Stimulated activated CD8-positive, alpha-beta memory T cell treated with anti-CD3 and anti-CD28 coated beads, Interleukin-4, amount 100 ng/mL, for 4 hours (primary cell): ENCODE measurements at places on chromosomes 3 and 15.

- DNase-seq, result no peak
These were observed 1106.8 kb downstream of the IGSF11 start for GRCh38 chr3:117927825-117928224.

GRCh38 chr3:15384510-15385237 lies 42.7 kb downstream of the METTL6 start:
- DNase-seq, result no peak

GRCh38 chr3:184337399-184337714 lies at the start of gene FAM131A:
Gene FAM131A, plus strand, starts transcription at chr3:184337600. Its CDS starts 31 bp downstream, at chr3:184337631.
- DNase-seq, result no peak

DNA sequence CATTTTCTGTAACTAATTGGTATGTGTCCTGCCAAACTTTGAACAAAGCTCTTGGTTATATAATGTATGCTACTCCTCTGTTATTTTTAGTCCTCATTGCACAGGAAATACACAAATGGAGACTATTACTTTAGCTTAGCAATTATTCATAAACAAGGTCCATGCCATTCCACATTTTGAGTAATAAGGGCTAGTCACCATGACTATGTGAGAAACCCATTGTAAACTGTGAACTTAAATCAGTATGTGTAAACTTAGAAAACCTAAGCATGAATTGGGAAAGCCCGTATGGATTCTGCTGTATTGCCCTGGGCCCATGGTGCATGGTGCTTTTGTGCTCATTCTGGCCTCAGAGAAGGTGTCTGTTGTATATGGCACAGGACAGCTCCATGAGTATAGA lies 100.3 kb downstream of the HCN4 start:
- no peak for DNase-seq

- DNase-seq, result no peak
These were observed 10.9 kb upstream of the GPR171 start for GRCh38 chr3:151213881-151214280.

DNA sequence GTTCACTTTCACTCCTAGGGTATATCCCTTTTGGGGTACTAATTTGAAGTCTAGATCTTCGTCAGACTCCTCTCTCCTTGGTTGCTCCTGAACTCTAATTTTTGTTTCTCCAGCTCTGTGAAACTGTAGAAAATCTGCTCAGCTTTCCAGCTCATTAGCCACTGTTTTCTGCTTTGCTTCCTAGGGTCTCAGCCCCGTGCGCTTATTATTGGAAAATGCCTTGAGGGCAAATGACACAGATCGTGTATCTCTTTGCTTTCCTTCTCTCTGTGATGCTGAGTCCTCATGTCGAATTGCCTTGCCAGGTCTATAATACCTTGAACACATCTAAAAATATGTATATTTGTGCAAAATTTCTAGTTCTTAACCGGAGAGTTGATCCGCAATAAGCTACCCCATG lies 731.1 kb downstream of the EDEM1 start:
- DNase-seq, result no peak

GRCh38 chr3:148500881-148501280 lies 196.8 kb upstream of the AGTR1 start:
- no peak for DNase-seq

DNA sequence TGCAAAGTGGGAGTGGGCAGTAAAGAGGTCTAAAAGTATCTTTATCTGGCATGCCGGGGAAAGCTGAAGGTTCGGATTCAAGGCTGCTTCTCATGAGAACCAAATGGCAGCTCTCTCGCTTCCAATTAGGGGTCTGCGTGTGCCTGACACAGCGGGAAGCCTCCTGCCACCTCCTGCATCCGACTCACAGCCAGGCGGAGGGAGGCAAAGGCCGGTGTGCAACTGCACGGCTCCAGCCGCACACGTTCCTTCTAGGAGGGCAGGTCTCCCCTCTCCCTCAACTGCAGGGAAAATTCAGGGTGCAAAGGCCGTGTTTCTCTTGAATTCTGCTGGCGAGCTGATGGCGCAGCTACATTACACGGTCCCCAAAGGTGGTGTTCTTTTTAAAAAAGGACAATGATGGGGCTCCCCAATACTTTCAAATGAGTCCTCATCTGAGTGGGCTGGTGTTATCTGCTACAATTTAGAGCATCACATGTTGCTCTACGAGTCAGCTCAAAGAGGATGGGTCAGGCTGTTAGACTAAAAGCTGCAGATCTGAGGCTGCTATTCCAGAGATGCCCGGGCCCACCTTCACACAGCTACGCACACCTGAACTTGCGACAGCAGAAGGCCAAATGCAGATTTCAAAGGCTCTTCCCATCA lies 226.6 kb downstream of the ADAMTS17 start:
- DNase-seq, result no peak

- no peak for DNase-seq
These were observed 21.6 kb downstream of the RLBP1 start for GRCh38 chr15:89199746-89200145.

DNA sequence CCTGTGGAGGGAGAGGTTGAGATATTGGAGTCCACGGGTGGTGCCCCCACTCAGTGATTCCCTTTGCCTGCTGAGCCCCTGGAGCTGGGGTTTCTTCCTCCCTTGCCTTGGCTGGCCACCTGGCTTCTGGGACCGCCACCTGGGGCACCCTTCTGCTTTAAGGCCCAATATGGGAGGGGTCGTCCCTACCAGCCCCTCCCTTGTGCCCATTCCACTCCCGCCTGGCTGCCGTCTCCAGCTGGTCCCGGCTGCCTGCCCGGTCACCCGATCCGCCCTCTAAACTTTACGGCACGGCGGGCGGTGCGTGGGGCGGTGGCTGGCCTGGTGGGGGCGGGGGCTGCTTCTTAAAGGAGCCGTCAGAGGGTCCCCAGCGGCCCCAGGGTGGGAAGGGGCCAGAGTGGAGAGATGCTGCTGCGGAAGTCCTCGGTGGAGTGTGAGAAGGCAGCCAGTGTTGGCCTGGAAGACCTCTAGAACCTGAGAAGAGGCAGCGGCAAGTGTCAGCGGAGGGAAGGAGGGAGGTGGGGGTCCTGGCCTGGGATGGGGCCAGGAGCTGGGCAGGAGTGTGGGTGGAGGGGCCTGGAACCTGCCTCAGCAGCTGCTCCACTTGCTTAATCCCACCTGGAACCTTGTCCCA lies 1.6 kb upstream of the SEMA3B start:
- no peak for DNase-seq

- no peak for DNase-seq
These were observed 206.6 kb upstream of the PPP2R3A start for GRCh38 chr3:135758961-135759360.

DNA sequence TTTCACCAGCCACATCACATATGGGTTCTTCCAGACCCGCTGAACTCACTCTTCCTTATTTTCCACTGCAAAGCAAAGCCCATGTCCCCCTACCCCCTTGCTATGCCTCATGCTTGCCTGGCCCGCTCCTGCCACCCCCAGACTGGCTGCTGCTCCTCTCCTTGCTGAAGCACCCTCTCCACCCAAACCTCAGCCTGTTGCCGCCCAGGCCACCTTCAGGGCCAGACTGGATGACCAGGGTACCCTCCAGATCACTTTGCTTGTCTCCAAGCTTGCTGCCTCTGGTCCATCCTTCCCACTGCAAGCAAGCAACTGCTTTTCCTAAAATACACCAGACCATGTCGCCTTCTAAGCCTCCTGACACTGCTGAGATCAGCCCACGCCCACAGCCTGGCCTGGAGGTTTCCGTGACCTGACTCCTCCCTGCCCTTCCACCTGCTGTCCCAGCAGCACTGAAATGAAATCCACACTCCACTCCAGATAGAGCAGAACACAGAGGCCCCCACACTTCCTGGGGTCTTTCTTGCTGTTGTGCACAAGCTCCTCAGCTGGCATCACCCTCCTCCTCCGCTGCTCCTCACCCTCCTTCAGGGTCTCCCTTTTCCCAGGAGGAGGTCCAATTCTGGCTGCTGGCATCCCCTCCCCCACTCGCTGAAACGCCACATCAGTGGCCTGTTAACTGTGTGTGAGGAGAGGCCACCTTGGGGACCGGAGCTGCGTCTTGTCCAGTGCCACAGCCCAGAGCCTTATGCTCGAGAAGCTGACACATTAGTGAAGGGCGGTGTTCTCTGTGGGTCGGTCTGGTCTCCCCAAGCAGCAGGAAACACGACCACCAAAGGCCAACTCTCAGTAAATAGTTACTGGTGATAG lies 99.1 kb downstream of the ADCY5 start:
- no peak for DNase-seq

GRCh38 chr3:13842226-13842625 lies 37.6 kb downstream of the WNT7A start:
- DNase-seq, result no peak

DNA sequence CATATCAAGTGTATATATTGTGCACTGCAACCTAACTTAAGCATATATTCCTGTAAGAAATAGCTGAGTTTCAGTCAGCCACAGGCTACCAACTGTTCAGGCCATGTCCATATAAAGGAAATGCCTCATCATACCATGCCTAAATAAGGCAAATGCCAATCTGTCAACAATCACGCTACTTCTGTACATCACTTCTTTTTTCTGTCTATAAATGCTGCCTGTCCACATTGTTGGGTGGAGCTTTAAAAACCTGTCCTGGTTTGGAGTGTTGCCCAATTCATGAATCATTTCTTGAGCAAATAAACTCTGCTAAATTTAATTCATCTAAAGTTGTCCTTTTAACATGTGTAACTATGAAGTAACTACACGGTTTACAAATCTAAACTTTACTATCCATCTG lies 1091.9 kb downstream of the NSUN3 start:
- no peak for DNase-seq

DNA sequence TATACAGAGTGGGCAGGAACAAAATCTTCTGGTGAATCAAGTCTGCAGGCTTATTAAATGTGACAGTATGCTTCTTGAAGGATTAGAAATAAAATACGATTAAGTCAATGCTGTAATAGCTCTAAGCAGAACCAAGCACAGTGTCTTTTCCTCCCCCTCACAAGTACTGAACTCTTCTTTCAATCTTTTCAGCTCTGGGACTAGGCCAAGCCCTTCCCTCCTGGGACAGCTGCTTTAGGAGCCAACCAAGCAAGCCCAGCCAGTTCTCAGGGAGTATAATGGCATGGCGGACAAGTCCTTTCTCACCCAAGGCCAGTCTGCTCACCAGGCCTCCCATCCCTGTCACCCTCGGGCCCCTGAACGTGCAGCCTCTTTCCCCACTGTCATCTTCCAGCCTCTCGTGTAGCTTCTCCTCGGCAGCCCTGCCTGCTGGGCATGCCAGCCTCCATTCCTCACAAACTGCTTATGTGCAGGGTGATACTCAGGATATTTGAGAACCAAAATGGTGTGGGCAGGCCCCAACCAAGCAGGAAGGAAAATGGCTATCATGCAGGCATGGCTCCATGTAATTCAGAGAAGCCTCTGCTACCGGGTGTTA lies 8.4 kb upstream of the PPP1R2 start:
- DNase-seq, result no peak

DNA sequence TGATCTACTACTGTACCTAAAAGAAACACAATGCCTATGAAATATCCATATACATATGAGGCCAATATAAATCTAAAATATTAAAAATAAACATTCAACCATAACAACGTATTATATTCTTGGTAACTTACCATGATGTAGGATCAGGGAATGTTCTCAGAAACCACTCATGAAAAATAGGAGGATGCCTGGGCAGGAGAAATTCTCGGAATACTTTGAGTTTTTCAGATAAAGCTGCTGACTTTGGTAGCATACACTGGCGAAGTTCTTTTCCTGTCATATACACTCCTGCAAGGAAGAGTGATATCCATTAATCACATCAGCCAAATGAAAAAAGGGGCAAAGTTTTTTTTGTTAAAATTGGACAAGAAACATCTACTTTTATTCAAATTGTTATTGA lies 11.3 kb upstream of the XRN1 start:
- DNase-seq, result no peak

DNA sequence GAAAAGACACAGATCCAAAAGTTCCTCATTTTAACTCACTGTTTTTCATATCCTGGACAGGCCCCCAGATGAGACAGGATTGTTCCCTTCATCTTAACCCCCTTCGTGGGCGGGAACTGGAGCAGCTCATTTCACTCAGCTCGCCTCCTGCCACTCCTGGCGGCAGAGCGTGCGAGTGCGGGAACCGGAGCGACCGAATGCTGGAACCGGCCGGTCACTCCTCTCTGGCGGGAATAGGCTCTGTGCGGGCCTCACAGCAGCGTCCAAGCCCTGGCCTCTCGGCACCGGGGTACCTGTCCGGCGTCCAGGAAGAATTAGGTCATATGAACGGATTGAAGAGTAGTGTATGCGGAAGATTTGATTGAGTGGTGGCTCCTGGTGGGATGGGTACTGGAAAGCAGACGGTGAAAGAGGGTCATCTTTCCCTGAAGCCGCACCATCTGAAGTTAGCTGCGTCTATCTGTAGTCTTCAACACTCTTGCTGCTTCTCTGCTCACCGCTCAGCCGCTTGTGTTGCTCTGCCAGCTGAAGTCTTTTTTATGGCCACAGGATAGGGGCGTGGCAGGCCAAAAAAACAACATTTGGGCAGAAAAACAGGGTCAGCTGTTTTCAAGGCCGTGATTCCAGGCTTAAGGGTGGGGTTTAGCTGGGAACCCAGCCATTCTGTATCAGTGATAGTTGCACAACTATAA lies 42.3 kb upstream of the FXR1 start:
- DNase-seq, result no peak

DNA sequence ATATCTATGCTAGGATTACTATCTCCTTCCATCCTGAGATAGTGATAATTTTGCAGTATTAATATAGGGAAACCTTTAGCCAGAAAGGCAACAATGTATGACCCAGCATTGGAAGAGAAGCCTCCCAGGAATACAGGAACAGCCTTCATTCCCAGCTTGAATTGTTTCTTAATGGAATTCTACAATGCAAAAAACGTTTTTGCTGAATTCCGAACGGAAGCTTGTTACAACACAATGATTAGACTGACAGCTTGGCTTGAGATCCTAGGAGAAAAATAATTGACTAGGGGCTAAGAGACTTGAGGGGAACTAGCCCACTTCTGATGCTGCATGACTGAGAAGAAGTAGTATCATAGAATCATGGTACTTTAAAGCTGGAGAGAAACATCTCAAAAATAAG lies 140.2 kb downstream of the RSL24D1 start:
- no peak for DNase-seq

DNA sequence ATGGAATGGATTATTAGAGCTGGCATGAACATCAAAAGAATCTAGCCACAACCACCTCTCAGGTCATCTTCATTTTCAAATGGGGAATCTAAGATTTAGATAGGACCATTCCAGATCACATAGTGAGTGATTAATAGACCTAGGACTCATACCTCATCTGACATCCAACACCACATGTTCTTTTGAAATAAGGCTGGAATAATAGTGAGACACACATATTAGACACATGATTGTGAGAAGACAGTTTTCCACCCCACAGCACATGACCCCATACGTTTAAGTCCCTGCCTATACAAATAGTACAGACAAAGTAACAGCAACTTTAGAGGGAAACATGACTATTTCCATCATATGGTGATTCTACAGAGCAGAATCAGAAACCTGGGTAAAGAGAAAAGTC lies 344.7 kb upstream of the TPRG1 start:
- no peak for DNase-seq
